Central memory CD4-positive, alpha-beta T cell (primary cell): ENCODE measurements at places on chromosomes 7 and 10.

DNA sequence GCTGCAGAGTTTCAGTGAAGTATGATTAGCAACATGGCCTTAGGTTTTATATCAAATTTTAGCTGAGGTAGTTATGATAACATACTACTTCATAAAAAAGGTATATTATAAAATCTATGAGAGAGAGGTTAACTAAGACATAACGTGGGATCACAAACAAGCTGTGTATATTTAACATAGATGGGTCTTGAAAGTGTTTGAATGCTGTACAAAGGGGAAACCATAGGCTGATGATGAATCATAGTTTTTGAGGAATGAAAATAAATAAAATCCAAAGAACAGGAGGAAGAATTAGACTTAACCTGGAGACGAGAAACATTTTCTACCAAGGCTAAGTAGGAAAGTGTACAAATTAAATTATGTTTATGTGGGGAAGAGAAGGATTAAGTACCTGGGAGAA is 119.0 kb downstream of the GNAI1 start:
- DNase-seq: no peak

- no peak for DNase-seq
Measured at GRCh38 chr10:4094751-4095150, 309.7 kb upstream of the KLF6 start.

- DNase-seq: no peak
Measured at GRCh38 chr10:80409121-80409520, 770 bp downstream of the PRXL2A start.

DNA sequence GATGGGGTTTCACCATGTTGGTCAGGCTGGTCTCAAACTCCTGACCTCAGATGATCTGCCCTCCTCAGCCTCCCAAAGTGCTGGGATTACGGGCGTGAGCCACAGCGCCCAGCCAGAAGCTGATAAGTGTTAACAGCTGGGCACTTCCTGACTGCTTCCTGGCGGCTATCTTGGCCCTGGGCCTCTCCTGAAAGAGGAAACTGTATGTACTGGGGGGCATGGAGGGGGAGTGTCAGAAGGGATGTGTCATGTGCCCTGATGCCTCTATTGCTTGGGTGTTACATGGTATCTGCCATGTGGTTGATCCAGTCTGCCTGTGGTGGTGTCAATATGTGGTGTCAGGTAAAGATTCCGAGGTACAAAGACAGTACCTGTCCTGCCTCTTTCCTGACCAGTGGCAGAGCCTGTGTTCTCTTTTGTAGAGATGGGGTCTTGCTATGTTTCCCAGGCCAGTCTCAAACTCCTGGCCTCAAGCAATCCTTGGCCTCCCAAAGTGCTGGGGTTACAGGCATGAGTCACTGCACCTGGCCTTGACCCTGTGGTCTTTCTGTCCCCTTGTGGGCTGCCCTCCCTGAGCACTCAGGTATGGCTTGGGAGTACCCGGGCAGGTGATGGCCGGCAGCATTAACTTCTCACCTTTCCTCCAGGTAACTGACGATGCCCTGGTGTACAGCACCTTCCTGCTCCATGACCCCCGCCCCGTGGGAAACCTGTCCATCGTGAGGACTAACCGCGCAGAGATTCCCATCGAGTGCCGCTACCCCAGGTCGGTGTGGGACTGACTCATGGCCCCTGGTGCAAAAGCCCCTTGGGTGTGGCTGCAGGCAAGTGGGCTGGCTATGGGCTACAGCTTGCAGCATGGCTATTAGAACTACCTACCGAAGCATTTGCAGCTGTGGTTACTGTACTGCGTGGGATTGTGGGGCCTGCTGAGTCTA is 4.4 kb downstream of the ZP3 start:
- DNase-seq: no peak

DNA sequence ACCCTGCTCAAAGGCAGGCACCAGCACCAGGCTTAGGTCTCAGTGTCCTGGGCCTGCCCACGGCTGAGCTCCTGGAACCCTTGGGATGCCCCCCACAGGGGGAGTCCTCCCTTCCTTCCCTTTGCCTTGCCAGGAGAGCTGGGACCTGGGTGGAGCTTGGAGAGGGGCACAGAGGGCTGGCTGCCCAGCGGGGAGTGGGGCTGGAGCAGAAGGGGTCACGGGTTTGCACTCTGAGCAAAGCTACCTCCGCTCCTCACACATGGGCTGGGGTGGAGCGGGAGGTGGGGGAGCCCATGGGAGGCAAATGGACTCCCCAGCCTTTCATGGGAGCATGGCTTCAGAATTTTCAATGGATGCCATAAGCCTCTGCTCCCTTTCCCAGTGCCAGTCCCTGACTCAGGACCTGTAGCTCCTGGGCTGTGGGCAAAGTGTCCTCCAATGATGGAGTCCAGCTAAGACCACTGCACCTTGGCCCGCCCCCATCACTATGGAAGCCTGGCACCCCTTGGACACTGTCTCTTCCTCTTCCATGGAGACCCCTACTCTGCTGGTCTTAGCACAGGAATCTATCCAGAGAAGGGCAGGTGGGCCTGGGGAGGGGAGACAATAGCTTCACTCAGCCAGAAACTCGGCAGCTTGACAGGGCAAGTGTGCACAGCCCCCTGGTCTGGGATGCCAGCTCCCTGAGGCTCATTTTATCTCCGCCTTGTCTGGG is 39.9 kb downstream of the LDB3 start:
- DNase-seq: no peak

DNA sequence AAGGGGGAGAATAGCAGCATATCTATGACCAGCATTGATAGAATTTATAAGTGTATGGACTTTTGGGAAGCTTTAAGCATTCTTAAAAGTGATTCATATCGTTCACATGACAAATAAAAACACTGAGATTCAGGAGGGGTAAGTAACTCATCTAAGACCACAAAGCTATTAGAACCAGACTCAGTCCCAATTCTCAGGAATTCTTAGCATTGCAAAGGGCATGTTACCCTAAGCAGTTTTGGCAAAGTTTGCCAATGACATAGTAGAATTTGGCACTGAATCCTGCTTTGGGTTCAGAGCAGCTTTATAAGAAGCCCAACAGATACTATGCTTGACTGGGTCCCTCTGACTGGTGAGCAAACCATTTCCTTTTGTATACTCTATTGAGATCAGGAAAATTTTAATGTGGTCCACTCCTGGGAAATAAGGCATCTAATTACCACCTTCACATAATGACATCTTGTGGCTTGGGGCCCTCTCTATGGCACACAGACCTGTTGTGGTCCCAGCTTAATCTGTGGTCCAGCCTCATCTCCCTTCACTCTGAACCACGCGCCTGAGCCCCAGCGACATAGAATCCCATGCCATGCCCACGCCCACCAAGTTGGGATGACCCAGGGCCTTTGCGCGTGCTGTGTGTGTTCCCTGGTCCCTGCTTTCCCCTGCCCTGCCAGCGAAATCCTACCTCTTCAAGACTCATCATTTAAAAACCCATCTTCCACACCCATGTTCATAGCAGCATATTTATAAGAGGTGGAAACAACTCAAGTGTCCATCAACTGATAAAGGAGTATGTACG is 37.5 kb upstream of the DOCK1 start:
- DNase-seq: no peak

DNA sequence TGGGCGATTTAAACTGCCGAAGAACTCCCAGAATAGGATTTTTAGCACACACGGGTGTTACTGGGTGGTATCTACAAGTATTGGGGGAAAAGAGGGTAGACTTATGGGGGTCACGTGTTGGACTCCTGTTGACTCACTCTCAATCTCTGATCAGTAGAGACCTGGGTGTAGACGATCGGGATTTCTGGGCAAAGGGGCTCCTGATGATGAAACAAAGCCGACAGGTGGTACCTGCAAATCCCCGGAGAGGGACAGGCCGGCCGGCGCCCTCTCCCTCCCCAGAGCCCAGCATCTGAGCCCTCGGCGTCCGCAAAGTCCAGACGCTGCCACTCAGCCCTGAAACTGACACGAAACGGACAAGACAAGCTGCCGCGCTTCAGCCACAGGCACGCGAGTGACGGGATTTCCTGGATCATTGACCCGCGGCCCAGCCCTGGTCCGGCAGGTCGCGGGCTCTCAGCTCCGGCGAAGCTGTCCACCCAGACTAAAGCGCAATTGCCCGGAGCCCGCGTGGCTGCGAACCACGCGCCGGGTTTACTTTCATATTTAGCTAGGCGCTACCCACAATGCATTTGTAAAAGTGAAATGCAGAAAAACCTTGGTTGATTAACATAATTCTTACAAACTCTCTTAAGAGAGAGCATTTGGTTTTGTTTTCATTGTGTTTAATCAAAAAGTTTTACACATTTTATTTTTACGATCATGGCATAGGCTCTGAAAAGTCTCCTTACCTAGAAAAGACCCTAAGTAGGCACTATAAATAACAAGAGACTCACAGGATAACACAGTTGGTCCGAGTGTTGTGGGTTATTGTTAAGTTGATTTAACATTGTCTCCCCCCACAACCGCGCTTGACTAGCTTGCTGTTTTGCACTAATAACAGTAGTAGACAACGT is 56.9 kb upstream of the EZH2 start:
- peak; percentile 78 for DNase-seq

DNA sequence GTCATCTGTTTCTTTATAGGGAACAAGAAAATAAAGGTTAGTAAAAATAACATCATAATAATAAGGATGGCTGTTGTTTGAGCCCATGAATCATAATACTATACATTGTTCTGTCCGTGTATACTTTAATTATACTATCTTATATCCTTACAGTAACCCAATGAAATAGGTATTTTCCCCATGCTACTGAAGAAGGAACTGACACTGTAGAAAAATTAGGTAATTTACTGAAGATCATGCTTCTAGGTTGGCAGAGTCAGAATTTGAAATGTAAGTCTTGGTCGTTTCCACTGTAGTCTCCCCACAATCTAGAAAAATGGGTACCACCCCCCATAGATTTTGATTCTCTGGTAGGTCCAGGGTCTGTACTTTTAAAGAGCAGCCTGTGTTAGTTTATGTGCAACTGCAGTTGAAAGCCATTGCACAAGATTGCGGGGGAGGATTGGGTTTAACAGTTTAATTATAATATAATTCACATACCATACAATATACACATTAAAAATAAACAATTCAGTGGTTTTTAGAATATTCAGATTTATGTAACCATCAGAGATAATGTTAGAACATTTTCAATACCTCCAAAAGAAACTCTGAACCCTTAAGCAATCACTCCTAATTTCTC is 47.7 kb downstream of the SHOC2 start:
- DNase-seq: no peak

- no peak for DNase-seq
Measured at GRCh38 chr7:135209225-135209834, 2.0 kb downstream of the WDR91 start.

DNA sequence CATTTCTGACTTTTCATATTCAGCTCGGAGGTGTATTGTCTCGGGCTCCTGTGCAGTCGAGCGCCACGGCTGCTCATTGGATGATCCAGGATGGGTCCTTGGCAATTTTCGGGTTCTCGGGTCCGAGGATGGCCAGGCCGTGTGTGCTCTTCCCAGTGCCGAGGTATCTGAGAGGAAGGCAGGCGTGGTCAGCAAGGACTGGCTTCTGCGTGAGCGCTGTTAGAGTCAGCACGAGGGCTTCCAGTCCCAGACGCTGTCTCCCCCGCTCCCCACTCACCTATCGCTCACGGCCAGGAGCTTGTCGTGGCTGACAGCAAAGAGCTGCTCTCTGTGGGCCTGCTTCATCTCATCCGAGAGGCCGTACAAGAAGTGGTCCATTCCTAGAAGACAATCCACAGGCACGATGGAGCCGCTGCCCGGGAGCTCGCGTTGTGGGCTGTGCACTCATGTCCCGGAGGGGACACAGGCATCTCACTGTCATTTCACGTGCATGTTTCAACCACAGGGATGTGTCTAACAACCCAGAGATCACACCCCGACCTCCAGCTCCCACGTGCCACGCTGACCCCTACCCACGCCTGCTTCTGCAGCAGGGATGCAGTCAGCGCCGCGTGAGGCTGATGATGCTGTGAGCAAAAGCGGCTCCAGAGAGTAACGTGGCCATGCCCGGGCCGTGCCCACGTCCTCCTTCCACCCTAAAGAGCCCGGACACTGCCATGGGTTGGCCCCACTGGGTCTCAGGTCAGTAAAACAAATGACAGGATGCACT is 34.4 kb downstream of the PITRM1 start:
- DNase-seq: no peak

GRCh38 chr7:100152404-100152803 is 3.7 kb downstream of the LAMTOR4 start:
- no peak for DNase-seq

DNA sequence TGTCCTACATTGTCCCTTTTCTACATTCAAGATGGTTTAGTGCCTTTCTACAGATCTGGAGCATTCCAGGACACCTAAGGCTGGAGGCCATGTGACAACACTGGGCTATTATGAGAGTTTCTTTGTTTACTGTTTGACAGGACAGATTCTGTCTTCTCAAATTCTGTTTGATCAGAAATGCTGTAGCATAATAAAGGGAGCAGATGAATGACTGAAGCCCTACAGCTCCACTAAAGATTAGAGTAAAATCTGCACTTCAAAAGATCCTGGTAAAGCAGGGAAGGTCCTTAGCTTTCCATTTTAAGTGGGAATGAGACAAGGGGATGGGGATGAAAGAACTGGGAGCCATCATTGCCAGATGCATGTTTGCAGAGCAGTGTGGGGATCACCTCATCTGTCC is 38.4 kb downstream of the TMEM229A start:
- DNase-seq: no peak

DNA sequence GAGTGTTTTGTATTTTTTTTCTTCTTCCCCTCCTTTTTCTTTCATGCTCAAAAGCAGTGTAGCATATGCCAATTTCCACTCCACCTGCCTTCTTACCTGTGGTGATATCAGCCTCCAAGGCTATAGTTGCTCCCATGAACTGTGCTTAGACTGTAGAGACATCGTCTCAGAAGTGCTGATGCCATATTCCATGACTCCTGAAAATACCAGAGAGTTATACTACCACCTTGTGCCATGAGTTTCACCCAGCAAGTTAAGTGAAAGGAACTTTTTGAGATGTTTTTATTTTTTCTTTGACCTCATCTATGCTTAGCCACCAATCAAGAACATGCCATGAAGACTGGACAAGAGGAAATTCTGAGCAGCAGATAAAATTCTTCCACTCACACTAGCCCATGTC is 142.8 kb upstream of the SEMA3E start:
- DNase-seq: no peak

DNA sequence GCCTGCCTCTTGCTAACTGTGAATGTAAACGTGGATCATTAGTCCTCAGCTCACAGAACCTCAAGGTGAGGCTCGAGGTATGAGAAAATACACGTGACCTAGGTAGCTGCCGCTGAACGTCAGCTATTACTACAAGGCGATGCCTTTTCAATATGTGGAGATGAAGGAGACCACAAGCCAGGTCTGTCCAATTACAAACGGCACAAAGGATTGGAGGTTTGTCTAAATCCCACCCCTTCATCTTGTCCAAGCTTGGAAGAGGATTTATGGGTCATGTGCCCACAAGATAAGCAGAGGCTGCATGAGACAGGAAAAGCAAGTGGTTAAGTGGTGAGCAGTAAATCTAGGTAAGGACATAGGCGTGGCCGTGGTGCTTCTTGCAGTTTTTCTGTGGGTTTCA is 3.4 kb downstream of the H2BK1 start:
- peak; percentile 82 for DNase-seq

DNA sequence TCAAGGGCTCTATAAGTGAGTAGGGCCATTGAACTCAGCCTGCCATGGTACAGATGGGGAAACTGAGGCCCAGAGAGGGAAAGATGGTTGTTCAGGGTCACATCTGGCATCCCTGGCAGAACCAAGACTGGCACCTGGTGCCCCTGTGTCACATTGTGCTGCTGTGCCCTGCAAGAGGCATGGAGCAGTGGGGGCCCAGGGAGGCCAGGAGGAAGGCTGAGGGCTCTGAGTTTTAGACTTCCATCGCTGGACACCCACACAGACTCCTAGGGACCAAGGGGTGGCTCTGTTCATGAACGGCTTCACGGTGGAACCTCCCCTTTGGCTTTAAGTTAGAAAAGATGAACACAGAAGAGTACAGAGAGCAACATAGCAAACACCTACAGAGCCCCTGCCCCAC is 66.7 kb upstream of the AQP1 start:
- no peak for DNase-seq

GRCh38 chr7:157423348-157423747 is 86.5 kb downstream of the DNAJB6 start:
- DNase-seq: no peak
